Colonic mucosa (tissue), 4 donors: ENCODE measurements at places on chromosomes 6 and 20. TPM values are rescaled to one million over a fixed set of nuclear protein-coding genes. Genes with fewer than 3 reads are reported as not detected.
A peak's percentile ranks its signal among the peaks of the same experiment; 100 is the strongest.

GRCh38 chr6:53731866-53732636 is 62.8 kb upstream of the LRRC1 start:
- no peak for DNase-seq

The CENPQ gene
- 3.9 TPM for total RNA-seq

DNA sequence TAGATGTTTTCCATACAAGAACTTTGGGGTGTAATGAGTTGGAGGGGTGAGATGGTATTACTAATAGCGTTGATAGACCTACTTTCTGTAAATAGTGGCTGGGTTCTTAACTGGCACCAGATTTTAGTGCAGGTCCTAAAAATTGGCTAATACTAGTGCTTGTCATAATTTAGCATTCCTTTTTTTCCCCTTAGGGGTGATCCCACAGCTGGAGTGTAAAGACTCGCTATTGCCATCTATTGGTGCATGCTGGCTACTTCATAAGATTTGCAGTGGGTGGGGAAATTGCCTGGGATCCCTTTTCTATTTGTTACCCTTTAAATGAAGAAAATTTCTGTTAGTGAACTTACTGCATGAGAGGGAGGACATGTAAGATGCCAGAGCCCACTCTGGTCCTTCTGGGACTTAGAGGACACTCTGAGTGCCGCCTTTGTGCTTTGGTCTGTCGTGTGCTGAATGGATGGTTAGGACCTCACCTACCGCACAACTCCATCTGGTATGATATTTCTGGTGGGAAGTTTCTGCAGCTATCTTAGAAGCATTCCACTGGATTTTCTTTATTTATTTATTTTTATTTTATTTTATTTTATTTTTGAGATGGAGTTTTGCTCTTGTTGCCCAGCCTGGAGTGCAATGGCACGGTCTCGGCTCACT is 195.5 kb downstream of the JARID2 start:
- DNase-seq, result peak; percentile 55

DNA sequence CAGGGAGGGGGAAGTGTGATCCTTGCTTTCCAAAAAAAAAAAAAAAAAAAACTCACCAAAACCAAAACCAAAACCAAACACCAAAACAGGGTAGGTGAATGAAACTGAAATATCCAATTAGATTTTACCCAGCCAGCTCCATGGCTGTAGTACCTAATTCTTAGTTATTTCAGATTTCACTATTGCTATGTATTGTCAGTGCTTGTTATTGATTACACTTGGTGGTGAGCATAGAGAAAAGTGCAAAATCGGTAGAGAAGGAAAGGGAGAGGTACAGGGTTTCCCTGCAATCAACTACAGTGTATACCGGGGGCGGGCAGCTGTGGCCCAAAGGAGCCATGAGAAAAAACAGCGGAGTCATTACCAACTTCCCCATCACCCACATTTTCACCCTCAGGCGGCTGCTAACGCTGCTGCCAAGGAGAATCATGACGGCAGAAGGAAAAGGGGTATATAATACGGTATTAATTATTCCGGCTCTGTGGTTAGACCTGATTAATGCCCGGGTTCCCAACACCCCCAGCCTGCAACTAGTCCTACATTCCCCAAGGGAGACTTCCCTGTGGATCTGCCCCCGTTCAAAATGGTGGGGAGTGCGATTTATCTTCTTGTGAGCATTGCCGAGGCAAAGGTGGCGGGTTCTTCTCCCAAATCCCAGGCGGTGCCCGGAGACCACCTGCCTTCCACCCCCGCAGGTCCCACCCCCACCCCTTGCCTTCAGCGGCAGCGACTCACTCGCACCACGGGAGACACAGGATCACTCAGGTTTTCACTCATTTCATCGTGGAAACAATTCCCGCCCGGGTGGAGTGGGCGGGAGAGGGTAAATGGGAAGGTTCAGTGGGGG is at the start of gene C6orf62:
TSS of gene C6orf62 (minus strand) at position 30 of the 847 bp plus-strand sequence. CDS start 486 bp downstream, outside the sequence.
- peak; percentile 53 for DNase-seq

GRCh38 chr6:49539102-49539501 is 11.4 kb upstream of the C6orf141 start:
- DNase-seq, result no peak

The SPAG4 gene
- total RNA-seq, result 8.6 TPM

DNA sequence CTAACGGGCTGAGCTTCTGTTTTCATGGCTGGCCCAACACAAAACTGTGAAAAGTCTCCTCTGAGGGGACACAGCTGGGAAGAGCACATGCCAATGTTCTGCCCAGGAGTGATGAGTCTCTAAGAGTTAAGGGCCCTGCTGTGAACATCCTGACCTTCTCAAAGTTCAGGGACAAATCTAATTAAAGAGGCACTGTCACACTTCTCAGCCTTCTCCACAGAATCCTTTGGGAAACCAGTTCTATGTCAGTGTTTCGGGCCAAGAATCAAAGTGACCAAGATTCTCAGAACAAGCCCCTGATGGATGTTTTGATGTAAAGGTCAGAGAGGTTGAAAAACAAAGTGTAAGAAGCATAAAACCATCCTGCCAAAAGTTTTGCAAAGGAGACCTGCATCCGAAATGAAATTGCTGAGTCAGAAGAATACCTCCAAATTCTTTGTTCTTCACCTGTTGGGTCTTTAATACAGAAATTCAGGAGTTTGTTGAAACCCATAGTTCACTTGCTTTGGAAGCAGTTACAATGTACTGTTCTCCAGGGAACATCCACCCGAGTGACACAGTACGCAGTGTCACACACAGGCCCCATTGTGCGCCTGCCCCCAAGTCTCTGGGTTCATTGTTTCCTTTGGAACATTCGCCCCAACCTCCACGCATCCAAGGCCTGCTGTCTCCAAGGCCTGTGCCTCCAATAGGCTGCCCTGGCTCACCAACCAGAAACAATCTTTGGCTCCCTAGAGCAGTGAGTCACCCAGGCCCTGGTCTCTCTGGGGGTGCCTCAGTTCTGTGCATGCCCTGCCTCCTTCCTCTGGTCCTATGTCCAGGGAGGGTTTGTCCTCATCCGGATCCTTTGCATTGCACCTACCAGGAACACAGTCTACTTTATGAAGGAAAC is 65.5 kb upstream of the QKI start:
- no peak for DNase-seq

DNA sequence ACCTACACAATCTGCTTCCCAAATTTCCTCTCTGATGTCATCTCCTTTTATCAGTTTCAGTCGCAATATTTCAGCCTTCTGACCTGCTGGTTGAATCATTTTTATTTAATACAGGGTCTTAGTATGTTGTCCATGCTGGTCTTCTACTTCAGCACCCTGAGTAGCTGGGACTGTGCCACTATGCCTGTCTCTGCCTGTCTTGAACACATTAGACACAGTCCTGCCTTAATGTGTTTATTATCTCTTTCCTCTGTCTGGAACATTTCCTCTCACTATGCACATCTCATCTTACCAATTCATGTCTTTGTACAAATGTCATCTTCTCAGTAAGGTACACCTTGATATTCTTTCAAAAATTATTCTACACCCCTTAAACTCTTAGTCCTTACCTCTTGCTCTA is 106.5 kb downstream of the THEMIS start:
- no peak for DNase-seq

DNA sequence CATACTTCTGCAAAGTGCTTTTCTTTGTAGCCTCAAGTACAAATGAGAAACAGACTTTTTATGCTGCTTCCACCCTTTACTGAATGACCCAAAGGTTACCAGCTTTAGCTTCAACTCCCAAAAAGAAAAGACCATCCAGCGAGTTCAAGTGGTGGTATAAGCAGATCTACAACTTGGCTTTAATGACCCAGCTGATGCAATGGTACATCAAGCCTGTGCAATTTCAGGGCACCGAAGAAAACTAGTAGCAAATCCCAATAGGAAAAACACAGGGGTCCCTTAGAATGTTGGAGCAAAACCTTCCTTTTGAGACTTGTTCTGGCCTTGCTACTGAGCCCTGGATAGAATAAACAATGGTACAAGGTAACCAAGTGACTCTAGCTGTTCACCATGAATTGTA is 33.8 kb downstream of the STX7 start:
- DNase-seq, result no peak

DNA sequence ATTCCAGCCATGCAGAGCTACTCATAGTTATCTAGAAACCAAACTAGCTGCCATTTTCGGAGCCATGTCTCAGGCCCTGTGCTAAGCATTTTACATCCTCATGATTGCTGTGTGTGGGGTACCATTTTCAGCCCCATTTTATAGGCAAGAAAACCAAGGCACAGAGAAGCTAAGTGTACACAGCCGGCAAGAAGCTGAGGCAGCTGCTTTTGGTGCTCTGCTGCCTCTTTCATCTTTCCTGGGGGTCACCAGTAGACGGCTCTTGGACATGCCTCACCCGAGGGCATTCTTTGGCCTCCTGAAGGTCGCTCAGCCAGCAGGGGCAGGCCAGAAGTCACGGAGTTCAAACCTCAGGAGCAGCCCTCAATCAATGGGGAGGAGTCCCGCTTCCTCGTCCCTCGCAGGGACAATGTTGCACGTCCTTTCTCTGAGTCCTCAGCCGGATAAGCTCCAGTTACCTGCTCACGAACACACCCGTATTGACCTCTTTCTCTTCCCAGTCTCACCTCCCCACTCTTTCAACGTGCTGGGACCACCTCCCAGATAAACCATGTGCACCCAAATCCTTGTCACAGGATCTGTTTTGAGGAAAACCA is 82.6 kb upstream of the BLCAP start:
- no peak for DNase-seq

The SLC22A2 gene
- total RNA-seq, result not detected

DNA sequence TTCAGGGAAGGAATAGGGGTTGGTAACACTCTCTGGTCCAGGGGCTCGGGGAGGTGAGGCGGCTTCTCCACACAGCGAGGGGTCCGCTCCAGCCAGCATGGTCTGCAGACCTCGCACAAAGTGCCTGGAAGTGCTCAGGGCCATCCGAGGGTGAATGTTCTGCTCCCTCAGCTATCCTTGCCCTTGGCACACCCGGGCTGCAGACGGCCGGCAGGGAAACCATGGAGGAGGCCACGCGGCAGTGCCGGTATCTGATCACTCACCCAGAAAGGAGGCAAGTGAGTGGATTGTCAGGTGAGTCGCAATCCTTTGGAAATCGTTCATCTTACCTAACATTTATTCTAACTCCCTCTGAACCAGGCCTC is 62.0 kb downstream of the DLL1 start:
- no peak for DNase-seq

The PRPH2 gene
- 0.32 TPM for total RNA-seq

The NFATC2 gene
- total RNA-seq, result 7.3 TPM

The ITPR3 gene
- 86.2 TPM for total RNA-seq

- no peak for DNase-seq
These were observed 1.5 kb downstream of the SYNDIG1 start for GRCh38 chr20:24470746-24471582.

DNA sequence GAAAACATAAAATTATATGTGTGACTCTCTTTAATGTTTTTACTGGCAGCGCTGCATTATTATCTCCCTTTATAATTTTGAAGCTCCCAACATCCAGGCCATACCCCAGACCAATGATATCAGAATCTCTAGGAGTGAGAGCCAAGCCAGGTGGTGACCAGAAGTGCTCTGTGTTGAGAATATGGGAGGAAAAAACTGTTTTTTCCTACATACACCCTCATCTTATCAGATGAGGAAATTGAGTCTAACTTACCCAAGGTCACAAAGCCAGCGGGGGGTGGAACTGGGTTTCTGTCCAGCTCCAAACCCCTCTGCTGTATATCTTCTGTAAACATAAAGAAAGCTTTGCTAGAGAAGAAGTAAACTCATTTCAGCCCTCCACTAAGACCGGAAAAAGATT is 42.5 kb downstream of the LY86 start:
- DNase-seq, result no peak

- no peak for DNase-seq
These were observed 2.8 kb upstream of the BTN3A3 start for GRCh38 chr6:26437550-26437949.

The DACT2 gene
- 2.0 TPM for total RNA-seq

The SLC16A10 gene
- 7.3 TPM for total RNA-seq

The COX4I2 gene
- total RNA-seq, result not detected

The EMILIN3 gene
- total RNA-seq, result 0.20 TPM

DNA sequence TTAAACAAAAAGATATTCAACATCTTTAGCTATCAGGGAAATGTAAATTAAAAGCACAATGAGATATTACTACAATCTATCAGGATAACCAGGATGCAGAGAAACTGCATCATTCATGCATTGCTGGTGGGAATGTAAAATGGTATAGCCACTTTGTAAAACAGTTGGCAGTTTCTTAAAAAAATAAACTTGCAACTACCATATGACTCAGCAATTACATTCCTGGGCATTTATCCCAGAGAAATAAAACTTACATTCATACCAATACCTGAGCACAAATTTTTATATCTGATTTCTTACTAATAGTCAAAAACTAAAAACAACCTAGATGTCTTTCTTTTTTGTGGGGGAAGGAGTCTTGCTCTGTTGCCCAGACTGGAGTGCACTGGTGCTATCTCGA is 190.3 kb upstream of the TAB2 start:
- DNase-seq, result no peak

DNA sequence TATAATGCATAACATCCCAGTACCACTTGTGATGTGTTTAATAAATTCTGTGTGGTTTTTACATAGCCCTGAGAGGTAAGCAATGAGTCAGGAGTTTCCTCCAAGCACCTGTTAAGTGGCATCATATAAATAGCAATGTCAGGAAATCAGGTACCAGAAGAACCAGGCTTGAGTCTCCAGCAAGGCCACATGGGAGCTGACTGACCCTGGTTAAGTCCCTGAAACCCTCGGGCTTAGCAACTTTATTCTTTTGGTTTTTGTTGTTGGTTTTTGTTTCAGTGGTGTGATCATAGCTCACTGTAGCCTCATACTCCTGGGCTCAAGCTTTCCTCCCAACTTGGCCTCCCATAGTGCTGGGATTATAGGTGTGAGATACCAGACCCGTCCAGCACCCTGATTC is 70.0 kb downstream of the PTPRT start:
- DNase-seq, result no peak

The MCHR2 gene
- total RNA-seq, result not detected

DNA sequence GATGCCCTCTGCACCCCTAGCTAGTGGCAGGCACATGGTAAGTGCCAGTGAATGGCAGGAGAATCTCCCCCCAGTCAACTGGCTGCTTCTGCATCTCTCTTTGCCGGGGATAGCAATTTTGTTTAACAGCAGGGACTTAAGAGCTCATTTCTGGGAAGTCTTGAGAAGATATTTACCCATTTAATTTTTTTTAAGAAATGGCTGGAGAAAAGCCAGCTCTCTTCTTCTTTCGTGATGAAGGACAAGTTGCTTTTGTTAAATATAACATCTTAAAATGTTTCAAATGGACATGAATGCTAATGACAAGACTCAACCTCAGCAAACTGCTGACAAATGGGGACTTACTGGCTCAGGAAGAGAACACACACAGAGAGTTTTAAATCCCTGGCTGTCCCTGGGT is 55.0 kb upstream of the IYD start:
- no peak for DNase-seq

DNA sequence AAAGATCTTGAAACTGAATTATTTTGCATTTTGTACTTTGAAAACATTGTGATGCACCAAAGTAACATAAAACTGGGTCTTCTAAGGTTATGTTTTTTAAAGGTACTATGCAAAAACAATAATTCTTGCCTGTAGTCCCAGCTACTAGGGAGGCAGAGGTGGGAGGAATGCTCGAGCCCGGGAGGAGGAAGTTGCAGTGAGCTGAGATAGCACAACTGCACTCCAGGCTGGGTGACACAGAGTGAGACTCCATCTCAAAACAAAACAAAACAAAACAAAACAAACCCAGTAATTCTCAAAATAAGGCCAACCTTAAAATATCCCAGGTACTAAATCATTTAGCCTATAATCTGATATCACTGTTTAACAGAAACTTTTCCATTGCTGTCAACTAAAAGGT is 269.6 kb downstream of the KHDC1L start:
- no peak for DNase-seq

The ENPP5 gene
- 3.6 TPM for total RNA-seq
